Foreskin keratinocyte (primary cell): ENCODE measurements at places on chromosomes 11 and 22.

DNA sequence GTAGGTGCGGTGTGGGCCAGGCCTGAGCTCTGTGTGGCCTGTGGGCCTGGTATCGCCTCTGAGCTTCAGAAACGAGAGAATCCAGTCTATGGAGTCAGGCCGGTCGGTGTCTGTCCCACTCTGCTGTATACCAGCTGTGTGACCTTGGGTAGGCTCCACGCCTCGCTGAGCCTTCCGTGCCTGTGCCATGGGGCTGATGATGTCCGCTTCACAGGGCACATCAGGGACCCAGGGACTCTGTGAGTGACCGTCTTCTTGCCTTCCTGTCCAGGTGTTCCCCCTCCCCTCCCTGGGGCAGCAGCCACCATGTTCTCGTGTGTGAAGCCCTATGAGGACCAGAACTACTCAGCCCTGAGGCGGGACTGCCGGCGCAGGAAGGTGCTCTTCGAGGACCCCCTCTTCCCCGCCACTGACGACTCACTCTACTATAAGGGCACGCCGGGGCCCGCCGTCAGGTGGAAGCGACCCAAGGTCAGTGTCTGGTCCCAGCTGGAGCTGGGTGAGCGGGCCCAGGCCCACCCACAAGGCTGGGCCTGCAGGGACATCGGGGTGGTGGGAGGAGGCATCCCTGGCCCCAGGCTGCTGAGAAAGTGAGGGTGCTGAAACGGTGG, 17.9 kb downstream of the CAPN5 start:
- DNase-seq, result no peak

DNA sequence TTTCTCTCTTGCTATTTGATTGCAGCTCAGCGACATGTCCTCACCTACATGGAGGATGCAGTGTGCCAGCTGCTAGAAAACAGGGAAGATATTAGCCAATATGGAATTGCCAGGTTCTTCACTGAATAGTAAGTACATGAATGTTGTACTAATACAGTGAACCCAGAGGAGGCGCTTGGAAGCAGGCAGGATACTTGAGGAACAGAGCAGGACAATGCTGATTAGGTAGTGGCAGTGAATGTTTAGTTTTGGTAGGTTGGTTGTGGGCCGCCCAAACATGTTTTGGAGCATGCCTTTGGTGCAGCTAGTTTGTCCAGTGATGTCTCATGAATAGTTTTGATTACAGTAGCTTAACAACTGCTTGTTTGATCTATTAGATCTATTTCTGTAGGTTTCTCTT, 50.6 kb downstream of the CSTPP1 start:
- DNase-seq, result peak; percentile 87

DNA sequence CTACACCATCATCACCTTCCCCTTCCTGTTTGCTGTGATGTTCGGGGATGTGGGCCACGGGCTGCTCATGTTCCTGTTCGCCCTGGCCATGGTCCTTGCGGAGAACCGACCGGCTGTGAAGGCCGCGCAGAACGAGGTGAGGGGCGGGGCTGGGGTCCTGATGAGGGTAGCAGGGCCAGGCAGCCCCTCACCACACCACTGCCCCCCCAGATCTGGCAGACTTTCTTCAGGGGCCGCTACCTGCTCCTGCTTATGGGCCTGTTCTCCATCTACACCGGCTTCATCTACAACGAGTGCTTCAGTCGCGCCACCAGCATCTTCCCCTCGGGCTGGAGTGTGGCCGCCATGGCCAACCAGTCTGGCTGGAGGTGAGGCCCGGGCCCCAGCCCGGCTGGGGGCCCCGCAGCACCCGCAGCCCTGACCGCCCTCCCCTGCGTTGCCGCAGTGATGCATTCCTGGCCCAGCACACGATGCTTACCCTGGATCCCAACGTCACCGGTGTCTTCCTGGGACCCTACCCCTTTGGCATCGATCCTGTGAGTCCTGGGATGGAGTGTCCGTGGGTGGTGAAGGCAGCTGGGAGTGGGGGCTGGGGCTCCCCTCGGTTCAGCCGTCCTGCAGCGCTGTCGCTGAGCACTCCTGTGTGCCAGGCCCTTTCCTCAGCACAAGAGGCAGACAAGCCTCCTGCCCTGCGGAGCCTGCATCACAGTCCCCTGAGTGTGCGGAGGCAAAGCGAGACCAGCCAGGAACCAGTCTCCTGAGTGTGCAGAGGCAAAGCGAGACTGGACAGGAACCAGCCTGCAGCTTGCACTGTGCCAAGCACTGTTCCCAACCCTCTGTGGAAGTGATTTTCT, 8.8 kb downstream of the TCIRG1 start:
- peak; percentile 39 for DNase-seq

GRCh38 chr22:47001288-47001687, 238.8 kb downstream of the TBC1D22A start:
- DNase-seq, result no peak

DNA sequence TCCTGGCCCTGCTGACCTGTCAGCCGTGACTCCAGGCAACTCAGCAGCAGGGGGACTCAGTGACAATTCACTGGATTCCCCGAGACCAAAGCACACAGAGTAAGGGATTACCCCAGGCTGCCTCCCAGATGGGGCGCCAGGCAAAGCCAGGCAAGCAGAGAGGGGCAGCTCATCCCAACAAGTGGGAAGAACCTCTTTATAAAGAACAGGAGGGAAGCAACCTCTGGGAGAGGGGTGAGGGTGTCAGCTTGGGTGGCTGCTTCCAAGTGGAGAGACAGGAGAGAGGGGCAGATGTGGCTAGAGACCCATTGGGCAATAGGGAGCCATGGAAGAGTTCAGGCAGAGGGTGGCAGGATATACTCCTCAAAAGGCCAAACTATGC, 1.2 kb downstream of the SLC22A12 start:
- no peak for DNase-seq

- DNase-seq, result no peak
Measured at GRCh38 chr11:118948000-118948399, 8.1 kb upstream of the UPK2 start.

- DNase-seq, result no peak
Measured at GRCh38 chr11:102367364-102367763, 20.4 kb downstream of the BIRC2 start.

- DNase-seq, result no peak
Measured at GRCh38 chr11:24070435-24070834, 426.4 kb upstream of the LUZP2 start.

DNA sequence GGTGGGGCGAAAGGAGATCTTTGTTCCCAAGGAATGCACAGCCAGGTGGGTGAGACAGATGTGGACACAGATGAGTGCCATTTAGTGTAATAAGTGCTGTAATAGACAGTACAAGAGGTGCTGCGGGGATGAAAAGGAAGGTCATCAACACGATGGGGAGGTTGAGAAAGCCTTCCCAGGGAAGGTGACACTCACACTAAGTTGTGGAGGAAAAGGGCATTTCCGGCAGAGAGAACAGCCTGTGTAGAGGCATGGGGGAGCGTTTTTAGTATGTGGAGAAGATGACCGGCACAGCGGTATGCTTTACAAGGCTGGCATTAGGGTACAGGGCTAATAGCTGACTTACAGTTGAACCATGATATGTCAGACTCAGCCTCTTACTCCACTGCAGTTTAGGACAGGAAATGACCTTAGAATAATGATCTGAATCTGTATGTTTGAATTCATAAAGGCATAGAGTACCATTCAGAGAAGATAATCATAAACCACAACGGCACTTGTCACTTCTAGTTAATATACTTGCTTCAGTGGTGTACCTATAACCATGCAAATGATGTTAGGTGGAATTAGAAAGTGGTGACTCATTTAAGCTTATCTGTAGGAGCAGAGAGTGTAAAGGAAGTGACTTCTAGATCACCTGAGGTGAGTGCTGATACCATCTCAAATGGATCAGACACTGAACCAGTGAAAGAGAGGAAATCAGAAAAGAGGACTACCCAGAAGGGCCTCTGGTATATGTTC, 60.6 kb downstream of the FAM83F start:
- DNase-seq, result peak; percentile 53

DNA sequence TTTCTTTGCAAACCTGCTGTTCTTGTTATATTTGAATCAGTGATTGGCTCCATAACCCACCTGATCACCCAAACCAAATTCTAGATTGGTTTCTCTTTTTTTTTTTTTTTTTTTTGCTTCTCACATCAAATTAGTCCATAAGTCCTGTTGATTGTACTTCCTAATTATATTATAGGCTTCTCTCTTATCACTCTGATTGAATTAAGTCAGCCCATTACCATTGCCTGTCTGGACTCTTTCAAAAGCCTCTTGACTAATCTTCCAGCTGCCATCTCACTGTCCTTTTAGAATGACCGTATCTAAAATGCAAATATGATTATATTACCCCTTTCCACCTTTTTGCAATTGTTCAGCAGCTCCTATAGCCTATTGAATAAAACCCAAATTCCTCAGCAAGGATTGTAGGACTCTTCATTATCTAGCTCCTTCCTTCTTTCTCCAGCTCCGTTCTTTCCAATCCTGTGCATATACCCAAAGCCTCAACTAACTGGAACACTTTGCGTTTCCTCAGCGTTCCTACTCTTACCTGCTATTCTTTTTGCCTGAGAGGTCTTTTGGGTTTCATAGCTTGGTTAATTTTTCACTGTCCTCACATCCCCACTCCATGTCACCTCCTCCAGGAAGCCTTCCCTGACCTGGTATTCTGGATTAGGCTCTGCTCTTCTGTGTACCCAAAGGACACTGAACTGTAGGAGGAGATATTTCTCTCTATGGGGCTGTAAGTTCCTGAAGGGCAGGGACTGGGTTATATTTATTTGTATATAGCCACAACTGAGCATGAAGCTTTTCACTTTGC, 423.3 kb downstream of the TMEM135 start:
- DNase-seq, result no peak

GRCh38 chr22:26417406-26417805, 11.7 kb upstream of the ASPHD2 start:
- DNase-seq, result no peak

DNA sequence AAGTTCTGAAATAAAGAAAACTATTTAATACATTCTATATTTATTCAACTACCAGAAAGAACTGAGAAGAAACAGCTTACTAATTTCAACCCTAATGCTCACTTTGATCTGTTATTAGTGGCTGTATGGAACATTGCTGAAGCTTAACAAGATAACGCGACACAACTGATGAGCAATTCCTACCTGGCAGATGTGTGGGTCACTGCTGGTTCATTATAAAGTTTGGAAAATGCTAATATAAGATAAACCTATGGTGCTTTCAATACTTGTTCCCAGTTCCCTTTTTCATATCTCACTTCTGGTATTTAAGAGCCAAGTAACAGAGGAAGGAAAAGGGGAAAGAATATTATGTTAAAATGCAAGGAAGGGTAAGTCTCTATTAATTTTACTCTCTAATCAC, 10.5 kb downstream of the CTSC start:
- no peak for DNase-seq

DNA sequence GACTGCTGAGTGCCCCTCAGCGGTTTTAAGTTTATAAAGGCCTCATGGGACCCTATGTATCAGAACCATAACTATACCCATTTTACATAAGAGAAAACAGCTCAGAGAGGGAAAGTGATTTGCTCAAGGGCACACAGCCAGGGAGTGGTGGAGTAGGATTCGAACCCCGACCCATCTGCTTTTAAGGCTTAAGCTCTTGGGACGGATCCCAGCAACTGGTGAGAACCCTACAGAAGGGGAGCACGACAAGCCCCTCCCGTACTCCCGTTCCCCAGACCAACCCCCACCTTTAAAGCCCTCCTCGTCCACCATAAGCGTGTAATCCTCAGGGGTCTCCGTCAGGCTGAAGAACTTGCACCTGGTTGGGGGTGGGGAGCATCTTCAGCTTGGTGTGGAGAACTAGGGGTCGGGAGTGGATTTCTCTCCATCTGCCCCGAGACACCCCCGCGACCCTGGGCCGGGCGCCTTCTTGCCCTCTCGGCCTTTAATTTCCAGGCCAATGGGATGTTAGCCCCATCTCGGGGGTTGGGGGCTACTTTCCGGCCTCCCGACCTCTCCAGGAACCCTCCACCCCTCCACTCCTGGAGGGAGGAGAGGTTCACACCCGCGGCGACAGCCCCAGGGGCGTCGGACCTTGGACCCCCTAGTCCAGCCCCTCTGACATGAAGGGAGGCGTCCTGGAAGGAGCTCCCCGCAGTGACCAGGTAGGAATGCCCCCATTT, 725 bp downstream of the CASTOR1 start:
- DNase-seq, result no peak

DNA sequence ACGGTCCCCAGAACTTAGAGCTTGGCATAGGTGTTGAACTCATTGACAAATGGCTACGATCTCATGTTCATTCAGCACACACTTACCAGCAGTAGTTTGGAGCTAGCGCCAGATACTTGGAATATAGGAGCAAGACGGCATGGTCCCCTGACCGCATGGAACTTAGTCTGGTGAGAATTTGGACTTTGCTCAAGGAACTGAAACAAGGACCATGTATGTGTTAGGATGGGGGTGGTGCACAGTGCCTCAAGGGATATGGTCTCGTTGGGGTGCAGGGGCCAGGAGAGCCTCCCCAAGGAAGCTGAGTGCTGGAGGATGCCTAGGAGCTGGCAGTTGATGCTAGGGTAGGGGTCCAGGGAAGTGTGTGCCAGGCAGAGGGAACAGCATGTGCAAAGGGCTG, 119.2 kb downstream of the KIAA1671 start:
- no peak for DNase-seq

- no peak for DNase-seq
Measured at GRCh38 chr11:131511794-131512193, 141.4 kb downstream of the NTM start.

DNA sequence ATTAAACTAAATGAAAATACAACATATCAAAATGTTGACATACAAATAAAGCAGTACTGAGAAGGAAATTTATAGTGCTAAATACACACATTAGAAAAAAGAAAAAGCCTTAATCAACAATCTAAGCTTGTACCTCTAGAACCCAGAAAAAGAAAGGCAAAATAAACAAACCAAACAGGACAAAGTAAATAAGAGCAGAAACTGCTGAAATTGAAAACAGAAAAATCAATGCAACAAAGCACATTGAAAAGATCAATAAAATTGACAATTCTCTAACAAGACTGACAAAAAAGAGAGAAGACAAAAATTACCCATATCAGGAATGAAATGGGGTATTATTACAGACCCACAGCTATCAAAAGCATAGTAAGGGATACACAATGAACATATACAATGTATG, 21.0 kb downstream of the DCUN1D5 start:
- no peak for DNase-seq

DNA sequence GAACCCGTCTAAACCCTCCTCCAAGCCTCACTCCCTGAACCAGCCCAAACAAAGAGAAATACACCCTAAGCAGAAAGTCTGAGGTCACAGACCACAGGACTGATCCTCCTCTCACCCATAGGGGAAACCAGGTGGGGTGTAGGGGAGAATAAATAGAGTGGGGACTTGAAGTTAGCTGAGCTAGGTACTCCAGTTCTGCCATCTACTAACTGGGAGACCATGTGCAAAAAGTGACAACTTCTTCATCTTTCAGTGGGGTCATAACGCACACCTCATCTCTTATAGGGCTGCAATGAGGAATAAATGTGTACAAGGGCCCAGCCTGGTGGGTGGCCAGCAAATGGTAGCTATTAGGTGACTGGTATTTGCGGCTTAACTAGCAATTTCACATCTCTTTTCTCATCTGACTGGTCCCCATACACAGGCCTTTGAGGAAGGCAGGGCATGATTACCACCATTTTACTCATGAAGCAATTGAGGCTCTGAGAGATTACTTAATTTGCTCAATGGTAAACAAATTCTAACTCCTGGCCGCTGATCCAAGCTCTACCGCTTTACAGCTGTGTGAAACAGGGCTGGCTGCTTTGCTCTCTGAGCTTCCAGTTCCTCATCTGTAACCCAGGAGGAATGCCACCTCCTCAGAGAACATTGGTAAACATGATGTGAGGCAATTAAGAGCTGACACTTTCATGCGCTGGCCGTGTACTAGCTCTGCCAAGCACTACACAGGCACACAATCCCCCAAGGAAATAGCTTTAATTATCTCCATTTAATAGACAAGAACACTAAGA, 16.6 kb downstream of the TBC1D10A start:
- DNase-seq, result no peak

GRCh38 chr11:15605094-15605493, 490.4 kb downstream of the INSC start:
- no peak for DNase-seq
